ENCODE measurements at places on chromosomes 4 and X.

- no peak for DNase-seq
Measured at GRCh38 chr4:112055100-112055499, 90.2 kb upstream of the FAM241A start.

DNA sequence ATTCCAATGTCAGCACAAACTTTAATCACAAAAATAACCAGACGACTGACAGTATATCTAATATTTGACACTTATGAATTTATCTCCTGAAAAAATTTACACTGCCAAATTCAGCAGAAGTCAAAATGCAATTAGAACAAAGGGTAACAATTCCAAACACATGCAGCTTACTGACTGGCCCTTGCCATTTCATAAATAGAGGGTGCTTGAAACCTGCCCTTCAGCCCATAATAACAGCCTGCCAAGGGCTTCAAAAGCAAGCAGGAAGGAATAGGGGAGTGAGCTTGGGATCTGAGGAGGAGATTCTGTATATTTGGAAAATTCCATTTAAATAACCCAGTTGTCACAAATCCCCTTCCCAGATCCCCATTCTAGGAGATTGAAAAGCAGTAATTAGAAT is 66.1 kb upstream of the IQCM start:
- DNase-seq: no peak

GRCh38 chrX:19904778-19905367 is 17.5 kb upstream of the SH3KBP1 start:
- peak; percentile 54 for DNase-seq

- DNase-seq: no peak
Measured at GRCh38 chrX:63284659-63285058, 66.5 kb downstream of the SPIN4 start.

DNA sequence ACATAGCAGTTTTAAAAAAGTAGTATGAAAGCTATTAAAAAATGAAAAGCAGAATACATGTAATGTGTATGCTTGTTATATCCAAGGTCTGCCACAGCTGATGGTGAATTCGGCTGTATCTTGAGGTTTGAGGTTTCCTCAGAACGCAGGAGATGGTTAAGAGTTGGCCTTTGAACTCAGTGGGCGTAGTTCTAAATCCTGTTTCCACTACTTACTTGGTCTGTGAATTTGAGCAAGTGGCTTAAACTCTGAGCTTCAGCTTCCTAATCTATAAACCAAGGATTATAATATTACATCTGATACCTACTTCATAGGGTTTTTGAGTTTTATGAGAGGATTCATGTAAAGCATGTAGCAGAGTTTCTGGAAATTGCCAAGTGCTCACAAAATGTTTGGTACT is 125.2 kb downstream of the STIM2 start:
- DNase-seq: no peak

GRCh38 chrX:101677028-101677427 is 17.4 kb upstream of the ARMCX2 start:
- no peak for DNase-seq

DNA sequence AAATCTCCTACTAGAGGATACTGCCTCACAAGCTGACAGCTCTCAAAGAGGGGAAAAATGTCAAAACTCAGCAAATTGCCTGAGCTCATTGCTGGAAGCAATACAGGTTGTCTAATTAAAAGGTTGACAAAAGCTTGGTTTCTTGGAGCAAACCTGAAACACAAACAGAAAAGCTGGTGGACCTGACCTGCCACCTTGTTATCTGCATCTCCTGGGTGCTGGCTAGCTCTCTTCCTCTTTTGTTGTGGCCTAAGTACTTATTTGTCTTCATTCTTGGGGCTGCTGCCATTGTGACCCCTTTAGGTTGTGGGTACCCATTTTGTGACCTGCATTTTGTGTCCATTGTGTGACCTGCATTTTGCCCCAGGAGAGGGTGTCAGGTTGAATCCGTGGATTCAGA is 184.5 kb downstream of the KIT start:
- no peak for DNase-seq

- no peak for DNase-seq
Measured at GRCh38 chrX:40582811-40583210, 2.0 kb downstream of the ATP6AP2 start.

DNA sequence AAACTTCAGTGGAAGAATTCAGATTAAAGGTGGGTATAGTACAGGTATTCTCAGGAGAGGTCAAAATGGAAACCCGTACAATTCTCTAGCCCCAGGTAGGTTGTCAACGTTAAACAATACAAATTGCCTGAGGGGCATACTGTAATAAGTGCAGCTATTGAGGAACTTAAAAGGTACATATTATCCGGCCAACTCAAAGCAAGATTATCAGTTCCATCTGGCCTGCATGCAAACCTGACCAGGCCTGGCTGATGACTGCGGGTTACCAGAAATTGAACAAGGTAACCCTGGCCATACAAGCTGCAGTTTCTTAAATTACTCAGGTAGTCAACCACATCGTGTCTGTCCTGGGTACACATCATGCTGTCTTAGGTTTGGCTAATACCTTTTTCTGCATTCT is 12.3 kb upstream of the ZNF630 start:
- no peak for DNase-seq

DNA sequence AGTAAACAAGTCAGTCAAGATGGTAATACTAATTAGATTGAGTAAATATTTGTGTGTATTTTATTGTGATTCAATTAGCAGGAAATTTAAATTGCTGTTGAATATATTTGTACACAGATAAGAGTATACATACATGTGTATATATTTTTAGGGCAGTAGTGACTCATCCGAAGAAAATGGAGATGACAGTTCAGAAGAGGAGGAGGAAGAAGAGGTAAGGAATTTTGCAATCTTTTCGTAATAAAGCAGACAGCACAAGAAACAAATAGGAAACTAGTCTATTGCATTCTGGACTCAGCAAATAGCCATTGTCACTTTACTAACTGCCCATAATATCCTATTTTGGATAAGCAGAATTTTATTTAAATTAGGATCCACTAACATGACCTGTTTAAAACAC is 6.6 kb downstream of the IBSP start:
- DNase-seq: no peak

- no peak for DNase-seq
Measured at GRCh38 chr4:4386296-4386735, 586 bp upstream of the NSG1 start.
